Mucosa of gallbladder (tissue), 1 donor: ENCODE measurements at places on chromosomes 11 and 22.

GRCh38 chr11:100734743-100735527 lies 47.8 kb downstream of the ARHGAP42 start:
- DNase-seq, result no peak

GRCh38 chr11:119473226-119473625 lies 50.3 kb upstream of the THY1 start:
- no peak for DNase-seq

- no peak for DNase-seq
These were observed 27.2 kb downstream of the CSF2RB start for GRCh38 chr22:36940676-36941075.

- DNase-seq, result no peak
These were observed 62.2 kb upstream of the FADD start for GRCh38 chr11:70140711-70141485.

- DNase-seq, result peak; percentile 41
These were observed 103.5 kb downstream of the BCR start for GRCh38 chr22:23283591-23284503.

- peak; percentile 74 for DNase-seq
These were observed 10.9 kb downstream of the PHLDB1 start for GRCh38 chr11:118618115-118618990.

DNA sequence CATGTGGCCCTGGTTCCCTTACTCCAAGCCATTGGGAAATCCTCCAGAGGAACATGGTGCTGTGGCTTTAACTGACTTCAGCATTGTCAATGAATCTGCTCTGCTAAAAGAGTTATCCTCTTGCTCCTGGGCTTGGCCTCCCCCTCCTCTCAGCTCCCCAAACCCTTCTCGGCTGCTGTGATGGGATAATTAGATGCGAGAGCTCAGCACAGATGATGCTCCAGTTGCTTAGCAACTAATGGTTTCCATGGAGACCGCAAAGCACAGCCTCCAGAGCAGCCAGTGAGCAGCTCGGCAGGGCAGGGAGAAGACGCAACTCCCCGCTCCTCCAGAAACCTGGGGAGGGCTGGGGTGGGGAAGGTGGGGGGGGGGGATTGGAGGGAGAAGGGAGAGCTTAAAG lies 2.8 kb upstream of the UPK2 start:
- DNase-seq, result no peak

- DNase-seq, result no peak
These were observed 2.0 kb upstream of the CAPN5 start for GRCh38 chr11:77064648-77065217.

DNA sequence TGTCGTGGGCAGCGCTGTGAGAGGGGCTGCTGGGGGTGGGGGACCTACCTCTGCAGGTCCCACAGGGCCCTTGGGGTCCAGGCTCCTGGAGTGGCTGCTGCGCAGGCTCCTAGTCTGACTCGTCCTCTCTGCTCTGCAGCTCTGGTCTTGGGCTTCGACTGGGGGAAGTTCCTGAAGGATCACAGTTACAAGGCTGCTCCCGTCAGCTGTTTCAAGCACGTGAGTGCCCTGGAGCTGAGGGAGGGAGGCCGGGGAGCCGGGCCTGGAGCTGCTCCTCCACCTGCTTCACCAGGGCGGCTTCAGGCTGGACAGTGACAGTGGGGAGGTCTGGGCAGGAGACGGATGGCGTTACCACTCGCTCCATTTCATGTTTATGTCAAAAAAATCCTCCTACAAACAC lies 11.9 kb downstream of the L3MBTL2 start:
- DNase-seq, result no peak

DNA sequence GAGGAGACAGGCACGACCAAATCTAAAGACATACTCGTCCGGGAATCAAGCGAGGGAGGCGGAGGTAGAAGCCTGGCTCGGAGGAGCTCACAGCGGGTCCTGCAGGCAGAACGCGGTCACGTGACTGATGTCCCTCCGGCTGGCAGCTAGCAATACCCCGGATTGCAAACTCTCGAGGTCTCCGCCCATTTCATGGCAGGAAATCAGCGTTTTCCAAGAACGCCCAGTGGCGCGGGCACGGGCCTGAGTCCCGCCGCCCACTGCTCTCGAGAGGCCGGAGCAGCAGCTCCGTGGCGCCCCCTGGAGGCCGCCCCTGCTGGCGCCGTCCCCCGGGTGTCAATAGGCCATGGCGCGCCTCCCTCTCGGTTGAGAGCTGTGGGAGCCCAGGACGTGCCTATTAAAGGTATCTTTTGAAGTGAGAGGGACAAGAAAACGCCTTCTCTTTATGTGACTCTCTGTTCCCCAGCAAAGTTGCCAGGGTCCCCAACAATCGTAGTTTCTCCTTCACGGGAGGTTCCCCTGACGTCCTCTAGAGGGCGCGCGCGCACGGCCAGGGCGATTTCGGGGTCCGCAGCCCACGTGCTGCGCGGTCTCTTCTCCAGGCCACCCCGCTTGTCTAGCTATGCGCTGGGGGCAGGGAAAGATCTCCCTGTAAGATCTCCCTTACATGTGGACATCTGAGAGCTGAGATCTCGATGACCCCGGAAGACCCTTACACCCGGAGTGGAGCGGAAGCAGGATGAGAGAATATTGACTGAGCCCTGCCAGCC lies 37.3 kb upstream of the RBFOX2 start:
- DNase-seq, result peak; percentile 89

DNA sequence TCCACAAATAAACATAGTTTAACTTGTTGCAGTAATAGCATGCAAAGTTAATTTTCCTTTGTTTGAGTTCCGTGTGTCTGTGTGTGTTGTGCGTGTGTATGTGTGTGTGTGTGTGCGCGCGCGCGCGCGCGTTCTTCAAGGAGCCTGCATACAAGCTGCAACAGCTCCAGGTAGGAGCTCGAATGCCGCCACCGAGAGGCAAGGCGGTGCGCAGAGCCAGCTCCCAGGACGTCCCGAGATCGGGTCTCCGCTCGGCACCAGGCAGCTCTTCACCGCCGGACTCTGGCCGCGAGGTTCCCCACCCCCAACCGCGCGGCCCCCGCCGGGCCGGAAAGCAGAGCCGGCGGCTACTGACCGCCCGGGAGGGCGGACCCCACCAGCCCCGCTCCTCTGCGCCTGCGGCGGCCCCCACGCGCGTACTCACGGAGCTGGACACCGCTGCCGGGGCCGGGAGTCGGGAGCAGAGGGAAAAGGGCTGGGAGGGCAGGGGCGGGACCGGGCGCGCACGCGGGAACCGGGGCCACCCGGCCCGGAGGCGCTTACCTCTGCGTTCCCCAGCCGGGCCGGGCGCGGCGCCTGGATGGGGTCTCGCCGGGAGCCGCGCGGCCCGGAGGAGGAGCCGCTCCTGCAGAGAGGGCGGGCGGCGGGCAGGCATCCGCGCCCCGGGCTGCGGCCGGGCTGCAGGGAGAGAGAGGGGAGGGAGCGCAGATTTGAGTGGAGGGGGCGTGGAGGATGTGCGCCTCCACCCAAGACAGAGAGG lies 40.4 kb upstream of the AKIP1 start:
- DNase-seq, result peak; percentile 67

DNA sequence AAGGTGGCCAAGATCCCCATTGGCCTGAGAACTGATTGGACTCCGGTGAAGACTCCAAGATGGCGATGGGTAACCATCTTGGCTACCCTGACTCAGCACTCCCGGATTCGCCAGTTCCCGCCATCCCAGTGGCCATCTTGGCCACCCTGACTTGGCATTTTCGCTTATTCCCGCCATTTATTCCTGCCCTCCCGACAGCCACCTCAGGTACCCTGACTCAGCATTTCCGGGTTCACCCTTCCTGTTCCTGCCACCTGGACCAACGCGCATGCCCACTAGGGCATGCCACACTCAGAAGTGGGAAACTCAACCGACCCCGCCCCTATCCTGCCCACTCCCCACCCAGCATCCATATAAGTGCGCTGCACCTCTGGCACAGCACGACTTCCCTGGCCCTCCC lies 7.8 kb downstream of the OR8K5 start:
- no peak for DNase-seq

GRCh38 chr11:100294748-100295147 lies 392.3 kb upstream of the ARHGAP42 start:
- DNase-seq, result no peak

- DNase-seq, result peak; percentile 89
These were observed 74.9 kb downstream of the PACSIN2 start for GRCh38 chr22:42939941-42940653.

- DNase-seq, result no peak
These were observed 205.2 kb downstream of the SOX6 start for GRCh38 chr11:16151138-16151537.

DNA sequence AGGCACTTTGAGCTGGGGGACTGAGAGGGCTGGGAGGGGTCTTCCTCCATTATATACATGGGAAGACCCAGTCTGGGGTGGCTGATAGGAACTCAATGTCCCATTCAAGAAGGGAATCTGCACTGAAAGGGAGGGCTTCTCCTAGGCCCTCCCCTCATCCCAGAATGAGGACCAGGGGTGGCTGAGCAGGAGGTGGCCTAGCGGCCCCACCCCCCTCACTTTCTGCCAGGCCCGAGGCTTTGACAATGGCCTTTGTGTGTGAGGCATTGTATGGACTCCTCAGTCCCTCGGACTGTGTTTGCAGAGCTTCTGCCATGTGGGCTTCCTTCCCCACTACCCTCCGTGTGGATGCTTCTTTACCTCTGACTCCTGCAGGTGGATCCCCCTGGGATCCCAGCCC lies 65.7 kb downstream of the NECTIN1 start:
- DNase-seq, result no peak

GRCh38 chr11:61392981-61393595 lies 701 bp downstream of the TMEM216 start:
- DNase-seq, result no peak

GRCh38 chr11:127962416-127962815 lies 624.9 kb downstream of the ETS1 start:
- DNase-seq, result no peak

DNA sequence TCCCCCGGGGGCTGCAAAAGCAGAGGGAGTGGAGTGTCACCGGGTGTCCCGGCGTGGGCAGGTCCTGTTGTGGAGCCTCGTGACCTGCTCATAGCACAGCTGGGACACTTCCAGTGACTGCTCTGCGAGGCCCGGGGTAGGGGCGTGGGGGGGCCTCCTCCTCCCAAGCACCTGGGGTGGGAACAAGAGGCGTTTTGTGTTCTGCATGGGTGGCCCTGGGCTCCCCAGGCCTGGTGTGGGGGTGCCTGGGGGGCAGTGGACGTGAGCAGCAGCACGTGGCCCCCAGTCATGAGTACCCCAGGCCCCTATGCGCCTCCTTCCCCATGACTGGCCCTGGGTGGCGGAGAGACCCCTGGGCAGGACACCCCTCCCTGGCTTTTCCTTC lies 104.7 kb downstream of the KCNQ1 start:
- DNase-seq, result no peak

DNA sequence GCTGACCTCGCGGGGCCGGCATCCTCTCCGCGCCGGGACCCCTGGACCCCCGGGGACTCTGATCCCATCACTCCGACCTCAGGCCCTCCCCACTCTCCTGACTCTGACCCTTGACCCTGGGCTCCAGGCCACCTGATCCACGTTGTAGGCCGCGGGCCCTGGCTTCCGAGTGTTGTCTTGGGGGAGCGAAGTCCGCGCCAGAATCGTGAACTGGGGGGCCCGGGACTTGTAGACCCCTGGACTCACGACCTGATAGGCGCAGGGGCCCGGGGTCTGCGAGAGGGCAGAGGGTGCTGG lies 716 bp upstream of the TYMP start:
- peak; percentile 45 for DNase-seq

GRCh38 chr11:6237266-6237665 lies 1.6 kb upstream of the CNGA4 start:
- DNase-seq, result no peak

- DNase-seq, result no peak
These were observed 28.6 kb downstream of the RAB30 start for GRCh38 chr11:83042964-83043711.

DNA sequence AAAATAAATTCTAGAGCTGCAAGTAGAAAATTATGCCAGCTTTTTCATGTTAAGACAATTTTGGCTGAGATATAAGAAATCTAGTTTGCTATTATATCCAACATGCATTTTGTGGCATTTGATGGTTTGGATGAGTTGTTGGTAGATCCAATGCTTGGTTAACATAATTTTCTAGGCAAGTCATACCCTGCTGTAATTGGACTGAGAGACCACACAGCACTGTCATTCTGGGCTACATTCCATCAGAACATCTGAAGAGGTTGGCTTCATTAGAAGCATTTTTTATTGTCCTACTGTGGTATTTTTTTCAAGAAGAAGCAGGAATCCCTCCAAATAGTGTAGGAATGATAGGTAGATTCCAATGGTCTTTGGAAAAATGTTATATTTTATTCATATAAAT lies 561.0 kb downstream of the LUZP2 start:
- DNase-seq, result no peak

DNA sequence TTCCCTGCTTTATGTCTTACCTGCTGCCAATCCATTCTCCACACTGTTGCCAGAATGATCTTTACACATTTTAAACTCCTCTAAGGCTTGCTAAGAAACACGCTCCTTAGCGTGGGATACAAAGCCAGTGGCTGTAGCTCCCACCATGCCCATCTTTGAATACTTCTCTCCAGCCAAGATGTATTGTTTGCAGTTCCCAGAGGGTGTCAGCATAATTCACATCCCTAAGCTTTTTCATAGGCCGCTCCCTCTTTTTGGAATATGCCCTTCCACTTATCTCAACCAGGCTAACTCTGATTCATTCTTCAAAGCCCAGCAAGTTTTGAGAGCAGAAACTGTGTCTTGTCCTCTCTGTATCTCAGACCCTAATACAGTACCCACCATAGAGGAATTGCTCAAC lies 8.1 kb upstream of the UPK2 start:
- no peak for DNase-seq

DNA sequence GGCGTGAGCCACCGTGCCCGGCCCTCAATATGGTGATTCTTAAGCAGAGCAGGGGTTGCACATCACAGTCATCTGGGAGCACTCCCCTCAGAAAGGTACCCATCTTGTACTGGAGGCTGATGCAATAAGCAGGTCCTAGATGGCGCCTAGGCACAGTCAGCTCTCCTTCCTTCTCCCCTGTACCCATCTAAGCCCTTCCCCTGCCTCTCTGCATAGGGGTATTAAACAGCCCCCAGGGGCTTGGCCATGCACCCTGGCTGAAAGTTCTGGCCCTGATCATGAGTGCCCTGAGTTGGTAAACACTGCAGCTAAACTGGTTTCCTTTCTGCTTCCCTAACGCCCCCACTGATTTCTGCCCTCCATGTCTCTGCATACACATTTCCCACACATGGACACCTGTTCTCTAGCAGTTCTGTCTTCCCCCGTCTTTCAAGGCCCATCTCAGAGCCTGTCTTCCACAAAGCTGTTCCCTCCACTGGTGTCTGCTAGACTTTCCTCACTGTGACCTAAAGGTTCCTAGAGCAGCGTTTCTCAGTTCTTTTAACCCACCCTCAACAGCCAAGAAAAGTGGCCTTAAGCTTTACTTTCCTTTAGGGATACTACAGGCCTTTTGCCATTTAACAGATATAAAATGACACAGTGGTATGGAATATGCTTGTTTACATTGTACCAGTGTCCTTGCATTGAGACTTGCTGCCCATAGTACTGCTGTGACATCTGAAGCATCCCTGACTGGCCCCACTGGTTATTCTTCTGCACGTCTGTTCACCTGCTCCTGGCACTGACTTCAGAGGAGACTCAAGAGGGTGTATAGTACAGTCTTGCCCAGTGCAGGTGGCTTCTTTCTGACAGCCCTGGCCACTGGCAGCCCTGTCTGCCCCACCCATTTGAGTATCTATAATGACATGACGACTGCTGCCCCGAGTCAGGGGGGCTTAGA lies 15.6 kb downstream of the UBE2L3 start:
- no peak for DNase-seq

GRCh38 chr22:37650463-37651136 lies 7.9 kb upstream of the PDXP start:
- DNase-seq, result no peak

- peak; percentile 92 for DNase-seq
These were observed 33.0 kb upstream of the APOBEC3A start for GRCh38 chr22:38924347-38924952.

- no peak for DNase-seq
These were observed 22.5 kb downstream of the C22orf31 start for GRCh38 chr22:29039148-29039547.

- DNase-seq, result no peak
These were observed 54.7 kb downstream of the SGSM3 start for GRCh38 chr22:40425082-40425481.
